HS-5 (cell line): ENCODE measurements at places on chromosomes 16 and 17.

- no peak for DNase-seq
Observed at GRCh38 chr17:67511804-67512203, 134.7 kb downstream of the PITPNC1 start.

DNA sequence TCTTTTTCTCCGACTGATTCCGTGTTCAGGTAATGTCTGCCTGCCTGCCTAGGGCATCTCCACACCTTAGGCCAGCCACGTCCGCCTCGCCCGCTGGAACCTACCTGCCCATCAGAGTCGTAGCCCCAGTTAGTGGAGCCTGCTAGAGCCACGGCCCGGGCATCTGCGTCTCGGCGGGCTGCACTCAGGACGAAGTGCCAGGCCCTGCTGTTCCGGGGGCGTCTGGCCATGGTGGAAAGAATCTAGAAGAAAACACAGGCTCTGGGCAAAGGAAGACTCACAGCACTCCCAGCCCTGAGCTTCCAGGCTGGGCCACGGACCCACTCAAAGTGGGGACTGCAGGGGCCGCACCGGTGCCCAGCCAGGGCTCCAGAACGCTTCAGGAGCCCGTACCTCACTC lies 1.1 kb downstream of the SPSB3 start:
- DNase-seq, result no peak

GRCh38 chr17:56913867-56914580 lies at the start of gene TRIM25:
Gene TRIM25 (minus strand): TSS chr17:56914049. CDS start chr17:56913988, 61 bp downstream.
- DNase-seq, result peak; percentile 55

GRCh38 chr16:212999-213398 lies 16.2 kb downstream of the LUC7L start:
- no peak for DNase-seq

DNA sequence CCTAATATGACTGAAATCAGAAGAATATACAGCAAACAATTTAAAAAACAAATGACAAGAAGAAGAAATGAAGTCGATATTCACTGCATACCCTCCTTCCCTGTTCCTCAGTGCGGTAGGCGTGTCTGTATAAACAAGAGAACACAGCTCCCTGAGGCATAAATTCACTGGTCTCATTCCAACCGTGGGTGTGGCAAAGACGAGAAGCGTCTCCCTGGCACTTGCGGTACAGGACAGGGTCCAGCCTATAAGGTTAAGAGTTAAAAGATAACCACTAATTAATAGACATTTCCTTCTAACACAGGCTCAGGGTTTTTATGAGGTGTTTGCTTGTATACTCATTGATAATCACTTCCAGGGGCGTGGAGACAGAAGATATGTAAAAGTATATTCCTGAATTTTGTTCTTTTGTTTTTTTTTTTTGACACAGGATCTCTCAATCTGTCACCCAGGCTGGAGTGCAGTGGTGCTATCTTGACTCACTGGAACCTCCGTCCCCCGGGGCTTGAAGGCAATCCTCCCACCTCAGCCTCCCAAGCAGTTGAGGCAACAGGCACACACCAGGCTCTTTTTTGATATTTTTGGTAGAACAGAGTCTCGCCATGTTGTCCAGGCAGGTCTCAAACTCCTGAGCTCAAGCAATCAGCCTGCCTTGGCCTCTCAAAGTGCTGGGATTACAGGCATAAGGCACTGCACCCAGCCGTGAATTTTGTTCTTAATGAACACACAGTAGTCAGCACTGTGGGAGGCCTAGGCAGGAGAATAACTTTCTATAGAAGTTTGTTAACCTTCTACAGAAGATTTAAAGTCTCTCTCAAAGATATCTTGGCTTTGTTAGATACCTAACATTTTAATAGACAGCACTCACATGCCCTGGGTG lies 59.1 kb upstream of the CLEC18B start:
- DNase-seq, result no peak

DNA sequence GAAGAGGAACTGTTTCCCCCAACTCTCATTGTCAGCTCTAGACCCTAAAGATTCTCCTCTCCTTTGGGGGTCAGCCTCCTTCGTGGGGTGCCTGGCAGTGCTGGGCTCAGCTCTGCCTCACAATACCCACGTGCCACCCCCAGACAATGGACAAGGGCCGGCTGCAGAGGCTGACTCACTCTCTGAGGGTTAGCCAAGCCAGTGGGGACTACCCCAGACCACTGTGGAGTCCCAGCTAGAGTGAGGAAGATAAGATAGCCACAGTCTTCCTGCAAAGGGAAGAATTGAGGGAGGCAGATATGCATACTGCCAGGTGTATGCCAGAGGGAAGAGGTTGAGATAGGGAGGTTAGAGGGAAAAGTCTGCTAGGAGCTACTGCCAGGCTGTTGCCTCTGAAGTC lies 13.5 kb upstream of the MTMR4 start:
- no peak for DNase-seq

DNA sequence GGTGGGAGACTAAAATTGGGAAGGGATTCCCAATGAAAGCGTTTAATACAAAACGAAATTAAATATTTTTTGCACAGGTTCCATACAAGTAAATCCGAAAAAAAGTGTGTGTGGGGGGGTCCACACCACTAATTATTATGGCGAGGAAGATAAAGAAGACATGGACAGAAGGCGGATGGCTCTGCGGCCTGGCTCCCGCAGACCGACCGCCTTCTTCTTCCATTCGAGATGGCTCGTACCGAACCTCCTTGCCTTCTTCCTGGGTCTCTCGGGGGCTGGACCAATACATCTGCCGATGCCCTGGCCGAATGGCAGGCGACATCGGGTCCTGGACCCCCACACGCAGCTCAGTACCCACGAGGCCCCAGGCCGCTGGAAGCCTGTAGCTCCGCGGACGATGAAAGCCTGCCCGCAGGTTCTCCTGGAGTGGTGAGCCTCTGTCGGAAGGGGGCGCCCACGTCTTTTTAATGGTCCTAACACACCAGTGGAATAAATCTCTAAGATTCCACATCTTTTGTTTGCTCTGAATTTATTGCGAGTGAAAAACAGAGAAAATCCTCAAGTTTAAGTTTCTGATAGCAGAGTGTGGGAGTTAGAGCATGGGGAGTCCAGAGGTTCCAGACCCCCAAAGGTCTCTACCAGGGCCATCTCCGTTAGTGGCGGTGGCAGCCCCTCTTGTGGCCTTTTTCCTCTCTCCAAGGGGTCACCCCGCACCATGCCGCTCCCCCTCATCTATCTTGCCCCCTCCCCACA lies 1.4 kb downstream of the PRAC2 start:
- no peak for DNase-seq

GRCh38 chr16:2280981-2281542 lies 13.1 kb upstream of the RNPS1 start:
- no peak for DNase-seq

DNA sequence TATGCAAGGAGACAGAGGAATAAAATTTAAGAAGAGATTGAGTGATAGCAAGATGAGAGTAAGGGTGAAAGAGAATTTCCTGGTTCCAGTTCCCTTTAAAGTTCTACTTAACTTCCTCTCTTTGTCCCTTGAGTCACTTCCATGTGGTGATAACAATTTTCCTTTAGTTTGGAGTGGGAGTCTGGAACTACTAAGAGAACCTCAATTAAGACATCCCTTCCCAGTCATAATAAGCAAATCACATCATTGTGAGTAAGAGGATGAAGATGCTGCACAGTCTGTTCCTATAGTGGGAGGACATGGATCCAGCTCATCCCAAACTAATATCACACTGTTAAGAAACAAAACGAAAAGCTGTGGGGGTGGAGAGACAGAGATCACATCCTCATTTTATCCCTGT lies 24.4 kb downstream of the TBX21 start:
- DNase-seq, result no peak

- no peak for DNase-seq
Observed at GRCh38 chr16:65745201-65745708, 621.2 kb upstream of the CDH5 start.

GRCh38 chr17:63928172-63928666 lies 3.9 kb downstream of the CD79B start:
- no peak for DNase-seq

- DNase-seq, result peak; percentile 68
Observed at GRCh38 chr17:60604686-60605334, 4.8 kb downstream of the PPM1D start.

DNA sequence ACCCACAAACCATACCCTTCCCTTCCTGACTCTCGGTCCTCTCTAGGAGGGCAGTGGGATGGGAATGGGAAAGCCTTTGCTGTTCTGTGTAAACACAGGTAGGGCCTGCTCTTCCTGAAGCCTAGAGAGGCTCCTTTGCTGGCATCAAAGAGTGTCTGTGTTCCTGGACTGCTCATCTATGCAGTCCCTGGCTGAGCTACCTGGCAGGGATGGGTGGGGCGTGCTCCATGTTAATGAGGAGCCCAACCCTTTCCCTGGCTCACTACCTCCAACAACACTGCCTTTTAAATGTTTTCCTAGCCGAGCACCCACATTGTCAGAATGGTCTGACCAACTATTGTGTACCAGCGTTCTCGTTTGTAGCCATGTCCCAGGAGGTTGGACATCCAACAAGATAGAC lies 26.6 kb upstream of the NAGLU start:
- DNase-seq, result no peak

GRCh38 chr16:16057102-16057501 lies 107.7 kb downstream of the ABCC1 start:
- DNase-seq, result no peak

DNA sequence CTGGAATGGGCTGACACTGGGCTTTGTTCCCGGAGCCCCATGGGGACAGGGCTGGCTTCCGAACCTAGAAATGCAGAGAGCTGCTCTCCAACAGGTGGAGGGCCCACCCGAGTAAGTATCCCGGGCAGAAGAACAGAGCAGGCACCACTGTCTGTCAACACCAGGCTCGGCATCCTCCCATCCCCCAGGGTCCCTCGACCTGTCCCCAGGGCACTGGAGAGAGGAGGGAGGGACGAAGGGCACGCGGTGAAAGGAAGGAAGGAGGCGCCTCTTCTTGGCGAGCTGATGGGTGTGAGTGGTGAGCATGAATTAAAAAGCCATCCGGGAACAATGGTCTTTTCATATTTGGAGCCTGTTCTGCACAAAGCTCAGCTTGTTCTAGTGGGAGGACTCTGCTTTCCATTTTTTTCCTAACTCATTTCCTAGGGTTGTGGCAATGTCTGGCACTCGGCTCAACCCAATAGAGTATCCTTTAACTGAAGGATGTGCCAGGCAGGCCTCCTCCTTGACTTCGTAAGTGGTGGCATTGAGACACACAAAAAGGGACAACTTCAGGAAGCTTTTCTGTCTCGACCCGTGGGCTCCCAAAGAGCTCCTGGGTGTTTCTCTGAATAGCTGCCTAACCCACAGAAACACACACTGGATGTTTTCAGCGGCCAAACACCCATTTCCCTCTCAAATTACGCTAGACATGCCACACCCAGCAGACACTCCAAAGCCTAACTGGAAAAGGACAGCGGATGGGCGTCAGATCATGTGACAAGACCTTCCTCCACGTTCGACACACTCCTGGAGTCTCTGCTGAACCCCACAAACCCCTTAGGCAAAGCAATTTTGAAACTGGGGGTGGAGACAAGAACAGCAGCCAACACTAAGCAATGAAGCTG lies 47.7 kb downstream of the ZFHX3 start:
- no peak for DNase-seq

- no peak for DNase-seq
Observed at GRCh38 chr16:72455743-72456659, 284.0 kb upstream of the PMFBP1 start.

- no peak for DNase-seq
Observed at GRCh38 chr16:67395458-67396158, 2.3 kb upstream of the TPPP3 start.

DNA sequence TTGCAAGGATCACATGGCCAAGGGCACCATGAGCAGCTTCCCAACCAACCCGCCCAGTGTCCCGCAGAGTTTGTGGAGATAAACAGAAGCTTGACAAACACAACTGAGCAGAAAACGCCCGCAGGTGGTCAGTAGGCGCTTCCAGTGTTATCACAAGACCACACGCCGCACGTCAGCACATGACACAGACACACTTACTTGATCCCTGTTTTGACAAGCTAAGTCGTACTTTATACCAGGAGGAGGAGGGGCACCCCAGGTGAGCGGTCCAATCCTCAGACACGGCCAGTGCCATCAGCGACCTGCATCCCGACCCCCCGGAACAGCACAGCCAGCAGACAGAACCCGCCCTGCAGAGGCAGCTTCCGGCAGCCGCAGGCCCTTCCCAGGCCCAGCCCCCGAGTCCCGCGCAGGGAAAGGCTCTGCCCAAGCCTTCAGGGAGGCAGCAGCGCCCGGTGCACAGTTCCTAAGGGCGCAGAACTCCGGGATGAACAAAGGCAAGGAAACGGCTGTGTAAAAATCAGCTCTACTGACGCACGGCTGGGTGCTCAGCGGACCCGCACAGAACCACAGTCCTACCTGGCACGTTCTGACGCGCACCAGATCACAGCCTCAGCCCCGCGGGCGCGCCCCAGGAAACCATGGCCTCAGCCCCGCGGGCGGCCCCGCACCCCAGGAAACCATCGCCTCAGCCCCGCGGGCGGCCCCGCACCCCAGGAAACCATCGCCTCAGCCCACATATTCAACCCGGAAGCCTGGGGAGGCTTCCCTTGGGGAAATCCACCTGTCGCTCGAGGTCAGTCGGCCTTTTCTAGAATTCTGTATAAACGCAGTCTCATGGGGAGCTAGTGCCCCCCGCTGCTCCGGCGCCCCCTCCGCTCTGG lies 27.8 kb downstream of the AXIN1 start:
- no peak for DNase-seq

- DNase-seq, result no peak
Observed at GRCh38 chr16:1377406-1378010, 25.8 kb downstream of the GNPTG start.

- no peak for DNase-seq
Observed at GRCh38 chr16:56807011-56807675, 57.9 kb upstream of the SLC12A3 start.

DNA sequence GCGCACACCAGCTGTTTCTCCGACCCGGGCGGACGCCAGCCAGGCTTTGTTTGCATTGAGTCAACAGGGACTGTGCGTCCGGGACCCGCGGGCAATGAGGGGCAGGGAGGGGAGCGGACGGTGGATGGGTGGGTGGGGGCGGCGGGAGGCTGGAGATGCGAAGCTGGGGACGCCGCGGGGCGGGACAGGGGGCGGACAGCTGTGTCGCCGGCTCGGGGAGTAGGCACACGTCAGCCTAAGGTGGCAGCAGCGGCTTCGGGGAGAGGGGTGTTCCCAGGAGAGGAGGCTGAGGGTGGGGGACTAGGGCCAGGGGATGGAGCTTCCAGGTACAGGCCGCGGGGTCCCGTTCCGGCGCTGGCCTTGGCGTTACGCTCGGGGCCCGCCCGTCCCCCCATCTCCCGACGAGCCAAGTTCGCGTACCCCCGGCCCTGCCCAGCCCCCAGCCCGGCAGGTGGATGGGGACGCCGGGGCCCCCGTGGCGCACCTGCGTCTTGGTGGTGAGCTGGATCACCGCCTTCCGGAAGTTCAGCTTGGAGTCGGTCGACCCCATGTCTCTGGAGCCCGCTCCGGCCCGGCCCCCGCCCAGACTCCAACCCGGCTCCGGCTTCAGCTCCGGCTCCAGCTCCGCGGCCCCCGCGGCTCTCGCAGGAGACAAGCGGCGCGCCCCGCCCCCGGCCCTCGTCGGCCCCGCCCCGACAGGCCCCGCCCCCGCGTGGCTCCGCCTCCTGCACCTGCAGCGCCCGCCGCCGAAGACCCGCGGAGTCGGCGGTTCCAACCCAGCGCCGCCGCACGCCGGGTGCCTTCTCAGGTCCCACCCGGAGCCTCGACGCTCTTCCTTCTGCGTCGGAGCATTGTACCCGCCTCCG lies at the start of gene HID1:
TSS of gene HID1 (minus strand) at position 653 of the 866 bp plus-strand sequence. CDS start at position 550, 103 bp downstream.
- DNase-seq, result no peak

GRCh38 chr17:78736526-78737079 lies 45.5 kb downstream of the CYTH1 start:
- DNase-seq, result no peak

- DNase-seq, result peak; percentile 47
Observed at GRCh38 chr17:32253117-32253611, 12.5 kb upstream of the RHBDL3 start.
